ENCODE measurements at places on chromosomes 1 and 21.

DNA sequence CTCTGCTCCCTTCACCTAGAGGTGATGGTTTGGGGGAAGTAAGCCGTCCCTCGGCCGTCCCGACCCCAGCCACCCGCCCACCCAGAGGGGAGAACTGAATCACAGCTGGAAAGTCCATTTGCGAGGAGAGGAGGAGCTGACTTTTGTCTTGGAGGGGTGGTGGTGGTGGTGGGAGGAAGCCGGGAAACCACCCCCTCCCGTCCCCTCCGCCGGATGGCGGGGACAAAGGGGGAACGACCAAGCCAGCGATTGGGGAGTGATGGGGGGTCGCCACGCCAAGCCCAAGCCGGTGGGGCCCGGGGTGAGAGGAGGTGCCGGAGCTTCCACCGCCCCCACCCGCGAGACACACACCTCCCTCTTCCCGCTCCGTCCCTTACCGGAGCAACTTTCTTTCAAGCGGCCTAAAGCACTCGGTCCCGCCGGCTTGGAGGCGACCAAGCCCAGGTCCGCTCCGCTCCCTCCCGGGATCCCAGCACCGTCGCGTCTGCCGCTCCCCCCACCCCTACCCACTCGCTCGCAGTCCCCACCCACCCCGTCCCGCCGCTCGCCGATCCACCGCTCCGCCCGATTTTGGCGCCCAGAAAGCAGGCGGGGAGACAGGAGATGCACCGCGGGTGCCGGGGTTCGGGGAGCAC lies 540 bp downstream of the ARHGEF2 start:
- no peak for DNase-seq

DNA sequence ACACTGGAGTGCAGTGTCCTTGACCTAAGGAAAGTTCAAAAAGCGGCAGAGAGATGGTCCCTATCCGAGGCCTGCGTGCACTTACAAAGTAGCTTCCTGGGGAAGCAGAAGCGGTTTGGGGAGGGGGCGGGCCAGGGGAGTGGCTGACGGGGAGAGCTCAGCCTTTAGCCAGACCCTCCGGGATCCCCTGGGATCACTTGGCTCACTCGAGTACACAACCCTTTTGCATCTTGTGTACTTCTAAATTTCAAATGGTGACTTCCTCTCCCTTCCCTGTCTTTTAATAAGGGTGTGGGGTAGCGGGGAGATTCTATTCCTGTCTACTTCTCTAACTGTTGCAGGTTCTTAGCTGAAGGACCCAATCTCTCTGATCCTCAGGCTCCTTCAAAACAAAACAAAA lies 18.1 kb upstream of the SNX27 start:
- DNase-seq: no peak

- peak; percentile 26 for DNase-seq
Measured at GRCh38 chr1:191343816-191344215, 814.4 kb upstream of the RGS18 start.

DNA sequence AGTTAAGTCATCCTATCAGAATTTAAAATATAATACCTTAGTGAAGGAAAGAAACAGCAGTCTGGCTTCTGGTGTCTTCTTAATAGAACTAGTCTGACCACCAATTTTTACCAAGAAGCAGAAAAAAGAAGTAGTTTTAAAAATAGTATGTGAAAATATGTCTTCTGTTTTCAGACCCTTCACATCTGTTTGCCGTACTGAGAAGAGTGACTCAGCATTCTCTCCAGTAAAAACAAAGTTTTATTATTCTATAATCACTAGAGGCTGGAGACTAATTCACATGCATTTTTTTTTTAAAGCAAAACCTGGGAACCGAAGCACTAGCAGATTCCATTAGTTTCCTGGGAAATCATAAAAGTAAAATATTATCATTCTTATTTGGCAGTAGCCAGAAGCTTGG lies 163.8 kb downstream of the COL24A1 start:
- no peak for DNase-seq

GRCh38 chr1:247471445-247472016 lies 13.6 kb upstream of the OR2B11 start:
- no peak for DNase-seq

DNA sequence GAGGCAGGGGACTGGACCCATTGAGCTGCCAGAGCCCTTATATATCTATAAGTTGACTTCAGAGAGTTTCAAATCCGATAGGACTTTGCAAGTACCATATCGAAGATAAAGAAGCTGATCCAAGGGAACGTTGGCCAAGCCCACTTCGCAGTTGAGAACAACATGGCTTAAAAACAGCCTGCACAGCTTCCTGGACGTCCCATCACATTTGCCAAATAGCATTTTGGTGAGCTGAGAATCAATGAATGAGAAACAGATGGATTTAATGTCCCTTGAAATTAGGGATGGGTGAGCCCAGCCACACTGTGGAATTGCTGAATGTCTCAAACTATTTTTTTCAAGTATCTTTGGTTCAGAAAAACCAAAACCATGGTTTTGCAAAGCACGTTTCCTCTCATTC lies 64.8 kb downstream of the KCNJ15 start:
- DNase-seq: no peak

DNA sequence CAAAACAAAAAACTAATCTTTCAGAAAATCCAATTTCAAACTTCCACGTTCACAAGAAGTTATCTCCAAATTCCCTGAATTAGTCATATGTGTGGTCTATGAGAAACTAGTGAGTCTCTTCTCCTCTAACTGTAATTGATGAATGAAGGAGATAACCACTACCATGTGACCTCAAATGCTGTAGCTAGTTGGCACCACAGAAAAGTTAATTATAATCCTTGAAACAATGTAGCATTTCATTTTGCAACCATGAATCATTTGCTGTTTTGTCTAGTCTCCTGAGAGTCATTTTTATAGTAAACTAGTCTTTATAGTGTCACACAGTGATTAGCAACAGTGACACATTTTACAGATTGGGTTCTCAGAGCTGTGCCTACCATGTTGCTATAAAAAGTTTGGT lies 287.5 kb downstream of the LRRIQ3 start:
- DNase-seq: peak; percentile 46

DNA sequence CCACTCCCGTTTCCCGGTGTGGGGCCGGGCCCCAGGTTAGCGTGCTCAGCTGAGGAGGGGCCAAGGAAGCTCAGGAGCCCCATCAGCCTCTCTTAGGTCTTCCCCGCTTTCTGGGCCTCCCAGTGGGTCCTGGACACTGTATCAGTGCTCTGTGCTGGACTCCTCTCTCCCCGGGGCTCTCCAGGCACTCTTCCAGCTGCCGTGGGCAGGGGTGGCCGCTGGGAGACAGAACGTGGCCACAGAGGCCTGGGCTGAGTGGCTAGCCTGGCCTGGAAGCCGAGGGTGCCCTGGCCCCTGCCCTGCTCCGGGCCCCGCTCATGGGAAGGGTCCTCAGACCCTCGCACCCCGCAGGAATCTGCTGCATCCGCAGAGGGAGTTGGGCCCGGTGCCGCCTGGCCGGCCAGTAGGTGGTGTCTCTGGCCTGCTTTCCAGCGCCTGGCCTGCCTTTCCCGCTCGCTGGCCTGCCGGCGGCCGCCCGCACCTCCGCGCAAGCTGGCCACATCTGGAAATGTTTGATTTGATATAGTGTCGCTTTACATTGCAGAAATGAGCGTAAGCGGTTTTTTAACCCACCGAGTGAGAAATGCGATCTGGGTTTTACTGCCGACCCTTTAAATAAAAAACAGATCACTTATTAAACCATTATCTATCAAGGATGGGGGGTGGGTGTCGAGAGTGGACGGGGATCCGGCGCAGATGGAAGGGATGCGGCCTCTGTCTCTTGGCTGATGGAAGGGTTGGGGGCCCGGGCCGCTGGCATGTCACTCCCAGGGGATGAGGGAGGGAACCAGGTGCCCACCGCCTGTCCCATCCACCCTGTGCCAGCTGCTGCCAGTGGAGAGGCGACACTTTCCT lies 74.4 kb upstream of the TTC34 start:
- no peak for DNase-seq

- DNase-seq: no peak
Measured at GRCh38 chr1:19360016-19360415, 47.9 kb downstream of the SLC66A1 start.

DNA sequence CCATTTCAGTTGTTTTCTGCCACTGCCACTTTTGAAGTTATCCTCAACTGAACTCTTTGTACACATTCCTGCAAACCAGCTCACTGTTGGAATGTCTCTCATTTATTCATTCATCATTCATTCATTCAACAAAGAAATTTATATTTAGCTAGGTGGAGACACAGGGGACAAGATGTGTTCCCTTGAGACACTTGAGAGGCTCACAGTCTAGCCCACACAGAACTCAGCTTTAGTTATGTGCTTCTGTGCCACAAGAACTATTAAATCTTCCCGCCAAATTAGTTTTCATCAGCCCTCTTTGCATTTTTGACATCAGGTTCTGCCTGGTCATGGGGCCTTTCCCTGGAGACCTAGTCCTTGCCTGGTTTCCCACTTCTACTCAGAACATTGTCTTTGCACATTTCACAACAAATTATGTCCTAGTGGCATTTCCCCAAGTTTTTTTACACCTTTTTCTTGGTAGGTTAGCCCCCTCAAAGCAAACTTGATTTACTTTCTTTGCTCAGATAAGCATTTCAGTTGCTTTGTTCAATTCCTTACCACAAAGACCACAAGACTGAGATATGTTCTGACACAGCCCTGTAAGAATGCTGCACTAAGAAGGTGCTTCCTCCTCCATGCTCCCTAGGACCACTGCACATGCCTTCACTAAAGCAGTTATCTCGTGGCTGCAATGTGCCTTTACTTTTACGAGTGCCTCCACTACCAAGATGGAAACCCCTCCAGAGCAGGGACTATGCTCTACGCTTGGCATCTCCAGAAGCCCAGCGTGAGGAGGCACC lies 31.0 kb downstream of the ILDR2 start:
- no peak for DNase-seq

GRCh38 chr1:178230881-178231409 lies 137.0 kb downstream of the RASAL2 start:
- no peak for DNase-seq

DNA sequence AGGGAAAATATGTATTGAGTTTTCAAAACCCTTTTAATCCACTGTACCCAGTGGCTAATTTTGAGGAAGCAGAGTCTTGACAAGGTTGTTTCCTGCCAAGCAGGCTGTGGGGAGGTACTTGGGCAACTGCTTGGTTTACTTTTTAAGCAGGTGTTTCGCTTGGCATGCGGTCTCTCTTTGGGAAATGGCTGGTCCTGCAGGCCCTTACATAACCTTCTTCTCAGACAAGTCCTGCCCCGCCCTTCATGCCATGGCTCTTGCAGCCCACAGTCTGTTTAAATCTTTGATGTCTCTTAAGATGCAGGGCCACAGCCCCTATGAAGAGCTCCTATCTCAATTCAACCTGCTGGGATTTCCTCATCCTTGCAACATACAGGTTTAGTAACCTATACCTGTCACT lies 36.0 kb upstream of the ABCD3 start:
- no peak for DNase-seq
